SK-N-SH (cell line): ENCODE measurements at places on chromosomes 12 and 14. TPM values are rescaled to one million over a fixed set of nuclear protein-coding genes. Genes with fewer than 3 reads are reported as not detected.

The TESPA1 gene
- polyA plus RNA-seq, result not detected in 2 replicates

The KRT81 gene
- 0.80 and 1.9 TPM in 2 replicates for polyA plus RNA-seq

The SERPINA10 gene
- polyA plus RNA-seq, result not detected in 2 replicates

The LTBR gene
- 0.10 and 0.12 TPM in 2 replicates for polyA plus RNA-seq

The RARG gene
- 35.0 and 36.6 TPM in 2 replicates for polyA plus RNA-seq
